HAP-1 (cell line): ENCODE measurements at places on chromosomes 7 and 10.
A peak's percentile ranks its signal among the peaks of the same experiment; 100 is the strongest.

- no peak for DNase-seq
Observed at GRCh38 chr7:79548727-79549126, 95.3 kb upstream of the MAGI2 start.

- DNase-seq: no peak
Observed at GRCh38 chr7:45052011-45052410, 36.8 kb downstream of the NACAD start.

- no peak for DNase-seq
Observed at GRCh38 chr7:30674420-30674819, 7.8 kb downstream of the CRHR2 start.

DNA sequence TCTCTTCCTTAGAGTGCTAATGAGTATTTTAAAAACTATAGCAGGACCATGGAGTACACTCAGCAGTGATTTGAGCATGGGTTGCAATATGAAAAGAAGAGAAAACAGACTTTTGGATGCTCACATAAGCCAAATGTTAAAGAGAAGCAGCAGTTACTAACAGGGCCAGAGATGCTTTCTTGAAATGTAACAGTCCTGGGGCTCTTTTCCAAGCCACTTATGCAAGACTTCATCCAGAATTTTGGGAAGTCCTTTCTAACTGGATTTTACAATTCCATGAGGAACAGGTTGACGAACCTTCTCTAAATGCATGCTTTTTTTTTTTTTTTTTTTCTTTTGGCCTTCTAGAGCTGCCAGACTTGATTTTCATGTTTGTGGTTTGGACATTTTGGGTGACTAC lies 282.0 kb downstream of the SEC23IP start:
- DNase-seq: no peak

GRCh38 chr10:33596422-33596821 lies 262.0 kb upstream of the NRP1 start:
- DNase-seq: no peak

DNA sequence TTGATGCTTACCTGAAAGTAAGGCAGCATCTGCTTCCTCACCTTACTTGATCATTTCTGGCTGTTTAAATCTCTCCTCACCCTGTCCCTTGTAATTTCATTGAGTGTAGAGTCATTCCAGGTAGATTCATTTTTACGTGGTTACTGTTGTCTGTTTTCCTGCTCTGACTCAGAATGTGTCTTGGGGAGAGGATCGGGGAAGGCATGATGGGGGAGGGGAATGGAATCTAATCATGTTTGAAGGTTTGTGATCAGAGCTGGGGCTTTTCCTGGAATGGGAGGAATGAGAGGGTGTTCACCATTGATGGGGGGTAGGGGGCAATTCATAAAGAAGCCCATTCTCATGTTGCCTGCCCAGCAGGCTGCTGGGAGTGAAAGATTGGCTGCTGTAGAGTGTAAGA lies 18.7 kb downstream of the SEC24C start:
- no peak for DNase-seq

DNA sequence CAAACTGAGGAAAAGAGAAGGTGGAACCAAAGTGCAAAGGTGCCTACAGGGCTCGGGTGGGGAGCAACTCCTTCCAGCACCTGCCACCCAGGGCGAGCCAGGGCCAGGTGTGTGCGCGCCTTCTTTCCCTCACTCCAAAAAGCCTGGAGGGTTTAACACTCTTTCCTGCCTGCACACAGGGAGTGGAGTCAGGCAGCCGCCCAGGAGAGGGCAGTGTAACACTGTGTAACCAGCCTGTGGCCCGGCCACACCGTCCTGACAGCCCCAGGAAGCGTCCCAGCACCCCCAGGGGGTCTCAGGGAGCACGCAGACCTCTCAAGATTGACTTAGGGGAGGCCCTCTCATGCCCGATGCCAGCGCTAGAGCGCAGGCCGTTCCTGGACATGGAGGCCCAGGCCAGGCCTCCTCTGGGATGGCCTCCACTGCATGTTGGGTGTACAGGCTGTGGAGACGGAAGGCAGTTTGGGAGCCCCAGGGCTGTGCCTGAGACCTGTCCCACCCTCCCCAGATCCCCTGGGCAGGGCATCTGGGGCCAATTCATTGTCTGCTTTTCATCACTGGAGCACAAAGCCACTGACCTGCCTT lies 13.4 kb downstream of the BRI3 start:
- DNase-seq: peak; percentile 74

DNA sequence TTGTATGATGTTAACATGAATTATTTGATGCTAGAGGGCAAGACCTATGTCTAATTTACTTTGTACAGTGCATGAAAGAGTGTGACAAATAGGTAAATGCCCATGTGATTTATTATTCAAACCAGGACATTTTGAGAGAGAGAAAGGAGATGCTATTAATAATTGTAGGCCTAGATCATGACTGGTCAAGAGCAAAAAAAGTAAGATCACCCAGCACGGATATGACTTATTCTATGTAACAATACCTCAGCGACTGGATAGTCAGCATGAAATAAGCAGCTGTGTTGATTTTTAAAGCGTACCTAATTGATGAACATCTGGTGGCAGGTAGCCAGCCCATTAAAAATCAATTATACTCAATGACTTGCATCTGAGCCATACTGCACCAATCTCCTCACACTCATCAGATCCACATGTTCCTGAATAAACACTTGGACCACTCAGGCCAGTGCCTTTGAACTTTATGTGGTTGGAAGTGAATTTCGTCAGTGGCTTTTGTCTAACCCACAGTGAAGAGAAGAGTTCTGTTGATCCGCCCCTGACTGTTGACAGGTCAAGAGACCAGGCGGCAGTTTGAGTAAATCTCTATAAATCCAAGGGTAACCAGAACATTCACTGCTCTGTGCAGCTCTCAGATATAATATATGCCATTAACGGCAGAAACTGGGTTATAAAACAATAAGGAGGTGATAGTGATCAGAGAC lies 435.3 kb downstream of the MDFIC start:
- DNase-seq: no peak

GRCh38 chr10:53719658-53720057 lies 947.1 kb upstream of the MBL2 start:
- no peak for DNase-seq

GRCh38 chr7:116897661-116898060 lies 35.3 kb downstream of the CAPZA2 start:
- DNase-seq: no peak

GRCh38 chr10:100836891-100837290 lies 75.9 kb upstream of the SLF2 start:
- DNase-seq: no peak

GRCh38 chr10:69383558-69383957 lies 33.2 kb downstream of the TACR2 start:
- DNase-seq: no peak

- no peak for DNase-seq
Observed at GRCh38 chr7:97130417-97131139, 13.1 kb downstream of the SDHAF3 start.

DNA sequence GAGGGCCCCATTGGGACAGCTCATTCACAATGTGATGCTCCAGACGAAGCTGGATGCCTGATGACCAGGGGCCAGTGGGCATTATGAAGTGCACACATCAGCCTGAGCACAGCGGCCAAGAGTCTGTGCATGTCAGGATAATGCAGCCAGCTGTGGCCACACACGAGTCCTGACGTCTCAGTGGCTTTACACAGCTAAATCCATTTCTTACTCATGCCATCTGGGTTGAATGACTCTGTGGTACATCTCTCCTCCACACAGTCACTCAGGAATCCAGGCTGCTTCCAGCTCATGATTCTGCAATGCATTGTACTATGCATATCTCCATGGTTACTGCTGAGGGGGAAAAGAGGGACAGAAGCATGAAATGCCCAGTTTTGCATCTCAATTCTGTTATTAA lies 123.6 kb downstream of the PRLHR start:
- no peak for DNase-seq

DNA sequence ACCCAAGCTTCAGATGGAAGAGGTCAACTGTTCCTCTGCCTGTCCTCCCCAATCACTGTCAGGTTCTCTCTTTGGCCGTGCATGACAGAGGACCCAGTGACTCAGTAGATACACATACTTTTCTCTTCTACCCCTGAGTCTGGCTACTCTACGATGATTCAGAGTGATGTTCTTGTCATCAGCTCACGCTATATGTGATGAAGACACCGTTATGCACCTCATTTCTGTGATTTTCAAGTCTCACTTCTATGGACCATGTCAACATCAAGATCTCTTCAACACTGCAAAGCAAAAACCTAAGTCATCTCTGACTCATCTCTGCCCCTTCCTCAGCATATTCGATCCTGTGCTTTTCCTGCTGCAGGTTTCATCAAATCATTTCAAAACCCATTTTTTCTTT lies 76.6 kb upstream of the DGKI start:
- no peak for DNase-seq

DNA sequence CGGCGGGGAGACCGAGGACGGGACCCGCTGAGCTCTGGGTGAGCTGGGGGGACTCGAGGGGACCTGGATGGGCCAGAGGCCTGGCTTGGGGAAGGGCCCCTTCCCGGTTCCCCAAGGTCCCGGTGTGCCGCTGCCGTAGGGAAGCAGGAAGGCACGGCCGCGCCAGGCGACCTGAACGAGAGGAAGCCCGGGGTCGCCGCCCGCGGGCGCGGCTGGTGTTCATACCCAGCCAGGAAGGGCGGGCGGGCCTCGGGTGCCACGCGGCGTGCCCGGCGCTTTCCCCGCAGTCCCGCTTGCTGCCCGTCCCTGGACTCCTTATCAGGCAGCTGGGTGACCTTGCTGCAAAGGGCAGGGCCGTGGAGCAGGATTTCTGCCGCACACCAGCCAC lies 38.0 kb downstream of the ZNF777 start:
- DNase-seq: no peak

- peak; percentile 63 for DNase-seq
Observed at GRCh38 chr7:22728401-22729029, 1.5 kb downstream of the IL6 start.

- peak; percentile 24 for DNase-seq
Observed at GRCh38 chr7:24715661-24716479, 41.4 kb downstream of the GSDME start.

- no peak for DNase-seq
Observed at GRCh38 chr7:5543361-5543760, 119.7 kb upstream of the TNRC18 start.

DNA sequence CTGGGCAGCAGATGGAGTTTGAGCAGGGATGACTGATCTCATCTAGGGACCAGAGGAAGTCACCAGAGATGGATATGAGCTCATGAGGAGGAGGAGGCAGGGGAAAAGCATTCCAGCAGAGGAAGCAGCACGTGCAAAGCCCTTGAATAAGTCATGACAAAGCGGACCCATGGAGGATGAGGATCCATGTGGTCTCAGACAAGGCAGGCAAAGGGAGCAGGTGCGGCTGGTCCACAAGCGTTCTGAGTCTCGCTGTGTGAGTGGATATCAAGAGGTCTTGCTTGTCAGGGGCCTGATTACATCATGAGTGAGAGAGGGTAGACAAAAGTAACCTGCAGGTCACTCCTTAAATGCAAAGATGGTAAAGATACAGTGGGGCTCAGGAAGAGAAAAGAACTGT lies 307.6 kb downstream of the GRID1 start:
- DNase-seq: no peak

DNA sequence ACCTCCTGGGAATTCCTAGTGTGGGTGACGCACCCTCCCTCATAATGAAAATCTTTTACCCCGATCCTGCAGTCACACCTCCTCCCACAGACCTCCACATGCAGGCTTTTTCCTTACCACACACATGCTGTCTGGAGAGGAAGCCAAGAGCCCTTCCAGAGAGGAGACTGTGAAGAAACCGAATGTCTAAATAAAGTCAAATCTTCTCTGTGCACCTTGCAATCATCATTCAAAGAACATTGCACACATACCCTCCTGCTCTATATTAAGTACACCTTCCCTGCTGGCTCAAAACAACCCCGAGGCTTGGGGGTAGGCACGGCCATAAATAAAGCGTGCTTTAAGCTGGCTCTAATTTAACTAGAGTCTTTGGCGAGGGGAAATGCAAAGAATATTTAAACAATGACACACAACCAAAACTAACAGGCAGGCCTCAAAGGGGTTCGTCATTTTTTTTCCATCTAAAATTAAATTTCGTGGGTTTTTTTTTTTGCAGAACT lies 34.9 kb downstream of the CALML3 start:
- DNase-seq: no peak

- DNase-seq: no peak
Observed at GRCh38 chr10:3263747-3264146, 91.2 kb upstream of the PITRM1 start.

DNA sequence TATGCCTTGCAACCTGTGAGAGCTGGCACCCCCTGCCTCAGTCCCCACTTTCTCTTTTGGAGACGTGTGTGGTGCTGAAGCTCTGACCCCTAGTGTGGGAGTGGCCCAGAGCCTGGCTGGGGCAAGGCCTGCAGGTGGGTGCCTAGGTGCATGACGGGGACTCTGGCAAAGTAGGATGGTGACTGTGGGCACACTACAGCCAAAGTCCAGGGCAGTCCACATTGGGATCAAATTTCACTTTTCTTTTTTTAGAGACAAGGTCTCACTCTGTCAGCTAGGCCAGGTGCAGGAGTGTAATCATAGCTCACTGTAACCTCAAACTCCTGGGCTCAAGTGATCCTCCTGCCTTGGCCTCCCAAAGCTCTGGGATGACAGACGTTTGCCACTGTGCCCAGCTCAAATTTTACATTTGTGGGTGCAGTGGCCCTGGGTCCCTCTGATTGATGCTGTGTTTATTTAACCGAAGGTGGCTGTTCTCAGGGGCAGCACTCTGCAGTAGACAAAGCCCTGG lies 52.3 kb downstream of the NEURL1 start:
- DNase-seq: no peak

- DNase-seq: no peak
Observed at GRCh38 chr7:100855515-100855914, 3.0 kb downstream of the SLC12A9 start.

GRCh38 chr7:30468791-30469190 lies 9.8 kb downstream of the NOD1 start:
- no peak for DNase-seq

GRCh38 chr10:100825325-100825875 lies 80.0 kb downstream of the PAX2 start:
- no peak for DNase-seq

DNA sequence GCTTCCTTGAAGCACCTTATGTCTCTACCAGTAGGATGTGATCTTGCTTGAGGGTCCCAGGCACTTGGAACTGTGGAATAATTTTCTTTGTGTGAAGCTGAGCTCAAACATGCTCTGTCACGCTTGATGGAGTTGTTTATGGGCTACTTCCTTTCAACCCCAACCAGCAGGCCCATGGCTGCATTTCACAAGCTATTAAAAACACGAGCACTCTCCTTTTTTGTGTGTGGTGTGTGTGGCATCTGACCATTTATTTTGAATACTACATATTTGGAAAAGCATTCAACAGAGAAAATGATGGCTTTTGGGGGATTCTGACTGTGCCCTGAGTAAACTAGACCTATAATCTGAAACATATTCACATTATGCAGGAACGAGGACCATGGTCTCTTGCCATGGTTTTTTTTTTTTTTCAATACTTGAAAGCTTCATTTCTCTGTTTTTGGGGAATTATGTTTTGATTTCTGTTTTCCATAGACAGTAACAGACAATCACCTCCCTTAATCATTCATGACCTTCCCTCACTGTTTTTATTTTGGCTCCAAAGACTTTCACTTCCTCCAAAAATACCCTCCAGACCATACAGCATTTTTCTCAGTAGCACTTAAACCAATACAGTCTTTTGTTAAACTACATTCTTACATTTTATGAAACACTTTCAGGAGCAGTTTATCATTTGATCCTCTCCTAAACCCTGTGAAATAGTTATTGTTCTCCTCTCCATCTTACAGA lies 233.6 kb upstream of the BMPER start:
- no peak for DNase-seq

- no peak for DNase-seq
Observed at GRCh38 chr7:12564996-12565764, 5.3 kb upstream of the SCIN start.

GRCh38 chr7:90605055-90605454 lies 8.9 kb downstream of the CDK14 start:
- no peak for DNase-seq
